WTC11 (cell line): ENCODE measurements at places on chromosomes 12 and 14. TPM values are rescaled to one million over a fixed set of nuclear protein-coding genes. Genes with fewer than 3 reads are reported as not detected.

Gene PLEKHG3
- total RNA-seq, result 70.6 to 75.3 TPM (median 71.8 TPM) in 3 replicates

Gene MON2
- 25.8 to 30.9 TPM (median 30.8 TPM) in 3 replicates for total RNA-seq

Gene TMCC3
- total RNA-seq, result 2.0 to 2.4 TPM (median 2.2 TPM) in 3 replicates

Gene PPM1H
- total RNA-seq, result 37.1 to 45.6 TPM (median 40.9 TPM) in 3 replicates

Gene PRKD1
- total RNA-seq, result 5.8 to 7.6 TPM (median 6.1 TPM) in 3 replicates

Gene TNS2
- 3.4 to 7.7 TPM (median 4.1 TPM) in 3 replicates for total RNA-seq

Gene IL22
- total RNA-seq, result not detected in 3 replicates

Gene STRAP
- total RNA-seq, result 196 to 221 TPM (median 201 TPM) in 3 replicates

Gene ING4
- total RNA-seq, result 23.0 to 27.4 TPM (median 26.7 TPM) in 3 replicates

Gene SLC4A8
- total RNA-seq, result 13.1 to 23.5 TPM (median 16.9 TPM) in 3 replicates

Gene TMPRSS12
- not detected in 3 replicates for total RNA-seq

Gene EGLN3
- total RNA-seq, result 20.0 to 22.0 TPM (median 21.0 TPM) in 3 replicates

Gene EP400
- 73.0 to 76.7 TPM (median 75.8 TPM) in 3 replicates for total RNA-seq

Gene PRB2
- not detected in 3 replicates for total RNA-seq

Gene CIDEB
- 4.7 to 6.1 TPM (median 5.6 TPM) in 3 replicates for total RNA-seq

Gene HVCN1
- total RNA-seq, result 5.7 to 8.4 TPM (median 7.9 TPM) in 3 replicates

Gene CCDC197
- not detected in 3 replicates for total RNA-seq

Gene USP44
- total RNA-seq, result 93.4 to 120 TPM (median 116 TPM) in 3 replicates
